NCI-H526 (cell line): ENCODE measurements at places on chromosomes 1 and 21.

- no peak for DNase-seq
These were observed 93.4 kb downstream of the BCAR3 start for GRCh38 chr1:93588206-93588605.

DNA sequence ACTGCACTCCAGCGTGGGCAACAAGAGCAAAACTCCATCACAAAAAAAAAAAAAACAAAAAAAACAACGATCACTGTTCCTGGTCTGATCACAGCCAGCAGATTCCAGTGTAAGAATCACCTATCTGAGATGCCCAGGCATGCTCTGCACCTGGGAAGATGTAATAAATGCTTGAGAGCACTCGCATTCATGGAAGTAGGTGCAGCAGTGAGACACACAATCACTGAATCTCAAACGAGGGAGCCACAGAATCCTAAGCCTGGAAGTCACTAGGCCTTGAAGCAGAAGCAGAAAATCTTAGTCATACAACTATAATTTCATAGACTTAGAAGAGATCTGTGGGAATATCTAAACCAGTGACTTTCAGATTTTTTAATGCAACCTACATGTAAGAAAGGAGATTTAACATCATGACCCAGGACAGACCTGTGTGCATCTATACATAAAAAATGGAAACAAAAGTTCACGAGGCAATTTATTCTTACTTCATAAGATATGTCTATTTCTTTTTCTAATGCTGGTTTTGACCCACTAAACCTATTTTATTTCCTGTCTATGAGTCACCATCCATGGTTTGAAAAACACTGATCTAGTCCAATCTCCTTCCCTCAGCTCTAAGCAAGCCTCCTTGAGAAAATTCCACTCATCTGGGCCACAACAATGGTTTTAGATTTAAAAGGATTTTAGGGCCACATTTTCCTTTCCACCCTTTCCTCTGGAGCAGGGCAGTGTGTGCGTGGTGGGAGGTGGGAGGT, 30.4 kb downstream of the RIMS3 start:
- DNase-seq, result no peak

- no peak for DNase-seq
These were observed 7.1 kb downstream of the IGSF9 start for GRCh38 chr1:159938211-159938852.

DNA sequence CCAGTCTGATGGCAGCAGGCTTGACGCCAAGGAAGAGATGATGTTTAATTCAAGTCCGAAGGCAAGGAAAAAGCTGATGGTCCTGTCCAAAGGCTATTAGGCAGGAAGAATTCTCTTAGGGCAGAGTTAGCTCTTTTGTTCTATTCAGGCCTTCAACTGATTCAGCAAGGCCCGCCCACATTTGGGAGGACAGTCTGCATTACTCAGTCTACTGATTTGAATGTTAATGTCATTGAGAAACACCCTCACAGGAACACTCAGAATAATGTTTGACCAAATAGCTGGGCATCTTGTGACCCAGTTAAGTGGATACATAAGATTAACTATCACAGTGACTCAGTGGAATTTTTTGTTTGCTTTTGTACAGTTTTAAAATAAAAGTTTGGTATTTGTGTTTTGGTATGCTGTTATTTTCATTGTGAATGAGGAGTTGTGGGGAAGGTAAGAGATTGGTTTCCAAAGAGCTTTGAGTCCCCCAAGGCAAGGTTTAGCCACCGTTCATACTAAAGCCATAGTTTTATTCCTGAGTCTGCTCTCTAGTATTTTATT, 1.7 kb upstream of the ZNF691 start:
- no peak for DNase-seq

DNA sequence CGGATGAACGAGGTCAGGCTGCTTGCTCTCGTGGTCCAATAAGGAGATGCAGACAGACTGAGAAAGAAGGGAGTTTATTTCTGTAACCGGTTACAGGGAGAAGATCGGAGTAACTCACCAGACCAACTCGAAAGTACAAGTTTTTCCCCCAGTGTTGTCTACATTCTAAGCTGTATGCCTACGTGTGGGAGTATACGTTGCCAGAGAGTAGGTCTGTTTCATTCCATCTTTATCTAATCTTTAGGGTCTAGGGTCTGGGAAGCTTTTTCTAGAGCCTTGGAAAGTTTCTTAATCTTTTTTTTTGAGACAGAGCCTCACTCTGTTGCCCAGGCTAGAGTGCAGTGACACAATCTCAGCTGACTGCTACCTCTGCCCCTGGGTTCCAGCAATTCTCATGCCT, 4.7 kb upstream of the PADI1 start:
- DNase-seq, result no peak

- DNase-seq, result peak; percentile 40
These were observed 2.4 kb downstream of the NTPCR start for GRCh38 chr1:232952514-232953499.

- DNase-seq, result no peak
These were observed 119.8 kb upstream of the IRF2BP2 start for GRCh38 chr1:234729561-234730474.

DNA sequence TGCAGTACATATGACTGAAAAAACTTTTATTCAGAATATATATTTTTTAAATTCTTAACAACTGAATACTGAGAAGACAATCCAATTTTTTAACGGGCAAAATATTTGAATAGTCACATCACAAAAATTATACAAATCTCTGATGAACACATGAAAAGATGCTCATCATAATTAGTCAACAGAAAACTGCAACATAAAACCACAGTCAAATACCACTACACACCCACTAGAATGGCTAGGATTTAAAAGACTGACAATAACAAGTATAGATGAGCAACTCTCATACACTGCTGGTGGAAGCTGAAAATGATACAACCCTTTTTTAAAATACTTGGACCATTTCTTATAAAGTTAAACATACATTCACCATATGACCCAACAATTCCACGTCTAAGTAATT, 87.7 kb upstream of the TNFSF4 start:
- DNase-seq, result no peak

DNA sequence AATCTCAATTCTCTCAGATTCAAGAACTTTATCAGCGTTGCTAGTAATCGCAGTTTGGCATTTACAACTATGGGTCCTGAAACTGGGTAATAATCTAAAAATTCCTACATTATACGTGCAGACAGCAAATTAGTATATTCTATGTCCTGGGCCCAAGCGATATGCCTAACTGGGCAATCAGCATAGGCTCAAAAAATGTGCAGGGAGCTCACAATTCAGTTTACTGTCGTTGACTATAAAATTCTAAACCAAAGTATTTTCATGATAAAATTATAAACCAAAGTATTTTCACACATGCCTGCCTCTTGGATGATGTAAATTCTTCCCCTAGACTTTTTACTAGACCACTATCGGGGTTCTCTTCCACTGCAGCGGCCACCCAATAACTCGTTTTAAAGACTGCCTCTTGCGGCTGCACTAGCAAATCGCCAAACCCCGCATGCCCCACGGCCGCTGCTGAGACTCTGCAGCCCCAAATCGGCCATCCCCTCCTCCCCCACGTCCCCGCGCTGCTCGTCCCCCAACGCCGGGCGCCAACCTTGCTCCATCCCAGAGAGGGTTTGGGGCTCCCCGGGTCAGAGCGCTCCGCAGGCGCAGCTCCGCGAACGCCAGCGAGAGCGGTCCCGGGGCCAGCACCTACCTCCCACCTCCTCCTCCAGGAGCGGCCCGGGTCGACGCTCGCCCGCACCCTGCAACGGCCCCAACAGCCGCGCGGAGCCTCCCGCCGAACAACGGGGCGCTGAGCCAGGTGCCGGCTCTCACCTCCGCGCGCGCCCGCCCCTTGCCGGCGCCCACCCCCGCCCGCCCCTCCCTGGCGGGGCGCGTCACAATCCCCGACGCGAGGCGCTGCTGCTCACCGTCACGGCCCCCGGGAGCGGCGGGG, 506 bp downstream of the SSX2IP start:
- peak; percentile 96 for DNase-seq

GRCh38 chr1:54481201-54481884, 66.7 kb upstream of the ACOT11 start:
- no peak for DNase-seq

DNA sequence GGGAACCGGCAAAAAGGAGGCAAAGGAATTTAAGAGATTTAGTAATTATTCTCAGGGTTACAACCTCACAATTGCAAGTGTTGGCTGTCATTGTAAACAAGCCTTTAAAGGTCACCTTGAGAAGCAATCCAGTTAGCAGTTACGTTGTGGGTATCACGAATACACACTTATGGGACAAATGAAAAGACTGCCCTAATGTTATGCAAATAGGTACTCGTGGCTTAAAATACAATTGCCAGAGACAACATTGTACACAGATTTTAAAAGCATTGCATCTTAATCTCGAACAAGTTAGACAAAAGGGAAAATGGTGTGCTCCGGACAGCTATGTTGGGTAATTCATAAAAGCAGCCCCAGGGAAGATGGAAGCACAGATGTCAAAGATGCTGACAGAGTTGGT, 120.5 kb upstream of the ZC3H12A start:
- DNase-seq, result no peak

GRCh38 chr1:44826375-44827196, 16.5 kb downstream of the PTCH2 start:
- DNase-seq, result no peak

GRCh38 chr1:30907481-30908315, 860 bp downstream of the SDC3 start:
- DNase-seq, result peak; percentile 74
